ENCODE measurements at places on chromosomes 7 and 10. TPM values are rescaled to one million over a fixed set of nuclear protein-coding genes. Genes with fewer than 3 reads are reported as not detected.

DNA sequence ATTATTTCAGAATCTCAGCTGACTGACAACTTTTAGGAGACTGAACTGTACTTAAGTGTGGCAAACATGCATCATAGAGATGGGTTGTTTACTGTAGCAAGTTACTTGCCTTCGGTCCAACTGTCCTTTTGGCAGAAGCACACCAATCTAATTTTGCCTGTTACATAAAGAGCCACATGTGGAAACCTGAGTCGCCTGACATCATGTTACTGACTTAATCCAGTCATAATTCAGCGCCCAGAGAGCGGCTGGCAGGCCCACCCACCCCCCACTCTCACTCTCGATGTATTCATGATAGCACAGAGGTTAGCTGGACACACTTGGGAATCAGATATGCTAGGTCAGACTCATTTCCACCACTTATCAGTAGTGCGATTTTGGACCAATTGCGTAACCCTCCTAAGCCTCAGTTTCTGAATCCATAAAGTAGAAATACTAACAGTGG is 57.3 kb upstream of the CAPZA2 start:
- no peaks in the 10 kb centered on the region for H3K27me3 ChIP-seq
- no peaks in the 10 kb centered on the region for H3K36me3 ChIP-seq
- no peaks in the 10 kb centered on the region for H3K4me1 ChIP-seq
- no peak overlapping the region for H3K4me3 ChIP-seq

GRCh38 chr7:17994079-17994850 is 33.4 kb downstream of the PRPS1L1 start:
- DNase-seq = no peak
- H3K4me3 ChIP-seq = no peak overlapping the region
- H3K27me3 ChIP-seq = no peaks in the 10 kb centered on the region
- H3K27ac ChIP-seq = no peak overlapping the region

Gene ACTL6B
- not detected for total RNA-seq

DNA sequence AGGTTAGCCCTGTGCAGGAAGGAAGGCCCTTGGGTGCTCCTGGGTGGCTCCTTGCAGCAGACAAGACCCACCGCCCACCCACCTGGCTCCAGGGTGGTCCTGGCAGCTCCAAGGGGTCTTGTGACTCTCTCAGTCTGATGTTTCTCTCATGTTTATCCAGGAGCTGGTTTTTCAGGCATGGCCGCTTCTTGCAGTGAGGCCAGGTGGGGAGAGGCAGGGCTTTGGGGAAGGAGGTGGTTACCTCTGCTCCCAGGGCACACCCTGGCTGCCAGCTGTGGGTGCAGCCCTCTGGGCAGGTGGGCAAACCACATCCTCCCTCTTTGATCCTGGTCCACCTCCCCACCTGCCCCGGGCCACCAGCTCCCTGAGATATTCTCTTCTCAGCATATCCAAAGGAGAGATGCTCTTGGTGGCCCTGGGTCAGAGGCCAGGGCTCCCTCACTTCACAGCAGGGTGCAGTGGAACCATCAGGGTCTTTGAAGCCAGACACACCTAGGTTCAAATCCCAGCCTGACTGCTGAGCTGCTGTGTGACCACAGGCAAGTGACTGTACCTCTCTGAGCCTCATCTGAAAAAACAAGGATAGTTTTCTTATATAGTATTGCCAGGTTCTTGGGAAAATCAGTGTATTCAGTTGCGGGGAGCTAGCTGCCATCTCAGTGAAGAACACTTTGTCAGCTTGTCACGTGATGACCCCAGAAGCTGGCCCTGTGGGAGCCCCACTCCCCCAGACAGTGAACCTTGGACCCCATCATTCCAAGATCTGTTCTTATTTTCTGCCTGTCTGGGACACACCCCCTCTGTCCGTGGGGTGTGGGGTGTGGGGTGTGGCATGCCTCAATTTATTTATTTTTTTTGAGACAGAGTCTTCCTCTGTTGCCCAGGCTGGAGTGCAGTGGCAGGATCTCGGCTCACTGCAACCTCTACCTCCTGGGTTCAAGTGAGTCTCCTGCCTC is 11.5 kb downstream of the GTF2IRD1 start:
- no peaks in the 10 kb centered on the region for H3K27me3 ChIP-seq
- H3K4me1 ChIP-seq = no peaks in the 10 kb centered on the region
- H3K36me3 ChIP-seq = no peaks in the 10 kb centered on the region
- H3K4me3 ChIP-seq = no peak overlapping the region
- H3K27ac ChIP-seq = no peak overlapping the region

DNA sequence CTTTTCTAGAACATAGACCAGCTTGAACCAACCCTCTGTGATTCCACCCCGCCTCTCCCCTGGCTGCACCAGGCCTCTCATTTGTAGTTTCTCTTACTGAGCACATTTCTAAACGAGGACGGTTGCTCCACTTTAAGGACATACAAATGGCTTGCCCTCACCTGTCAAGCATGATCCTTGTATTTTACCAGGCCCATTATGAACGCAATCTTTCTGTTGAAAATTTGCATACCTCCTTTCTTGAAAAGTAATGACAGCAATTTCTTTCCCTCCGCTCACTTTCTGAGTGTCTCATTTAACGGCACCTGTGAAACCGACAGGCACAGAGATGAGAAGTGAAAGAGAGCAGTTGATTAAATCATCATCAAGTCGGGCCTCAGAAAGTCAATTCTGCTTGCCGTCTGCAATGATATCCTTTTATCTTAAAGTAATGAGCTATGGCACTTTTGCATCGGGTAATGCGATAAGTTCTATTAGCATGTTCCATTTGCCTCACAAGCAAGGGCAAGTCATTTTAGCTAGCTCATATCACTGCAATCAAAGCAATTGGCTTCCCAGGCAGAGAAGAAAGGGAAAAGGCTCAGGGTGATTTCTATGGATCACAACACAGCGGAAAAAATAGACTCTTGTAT is 705.6 kb upstream of the GALNT17 start:
- no peaks in the 10 kb centered on the region for H3K4me1 ChIP-seq
- DNase-seq = no peak
- no peaks in the 10 kb centered on the region for H3K27me3 ChIP-seq
- no peak overlapping the region for H3K27ac ChIP-seq
- no peaks in the 10 kb centered on the region for H3K36me3 ChIP-seq
- H3K4me3 ChIP-seq = no peak overlapping the region

DNA sequence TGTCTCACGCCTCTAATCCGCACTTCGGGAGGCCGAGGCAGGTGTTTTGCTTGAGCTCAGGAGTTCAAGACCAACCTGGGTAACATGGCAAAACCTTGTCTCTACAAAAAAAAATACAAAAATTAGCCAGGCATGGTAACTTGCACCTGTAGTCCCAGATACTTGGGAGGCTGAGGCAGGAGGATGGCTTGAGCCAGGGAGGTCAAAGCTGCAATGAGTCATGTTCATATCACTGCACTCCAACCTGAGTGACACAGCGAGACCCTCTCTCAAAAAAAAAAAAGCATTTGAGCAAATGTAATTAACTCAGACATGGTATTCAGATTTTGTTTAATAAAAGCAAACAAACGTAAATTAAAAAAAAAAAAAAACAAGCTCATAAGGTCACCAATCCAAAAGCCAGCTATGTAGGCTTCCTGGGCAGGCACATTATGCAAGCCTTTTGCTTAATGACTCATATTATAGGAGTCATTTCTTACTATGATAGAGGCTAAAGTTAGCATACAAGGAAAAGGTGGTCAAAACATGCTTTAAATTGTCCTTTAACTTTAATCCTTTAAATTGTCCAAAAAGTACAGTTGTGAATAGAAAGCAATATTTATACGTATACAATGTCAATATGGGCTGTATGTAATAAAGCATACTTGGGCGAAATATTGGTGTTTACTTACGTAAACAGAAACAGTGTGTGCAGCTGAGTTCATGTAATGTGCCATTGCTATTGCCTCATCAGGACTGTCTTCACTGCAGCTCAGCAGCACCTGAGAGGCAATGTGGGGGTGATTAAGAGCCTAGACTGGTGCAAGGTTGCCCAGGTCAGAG is 13.0 kb downstream of the AKR1D1 start:
- no peak overlapping the region for H3K4me3 ChIP-seq
- no peak overlapping the region for H3K27ac ChIP-seq
- no peaks in the 10 kb centered on the region for H3K27me3 ChIP-seq
- H3K36me3 ChIP-seq = no peaks in the 10 kb centered on the region

- no peaks in the 10 kb centered on the region for H3K36me3 ChIP-seq
- H3K4me1 ChIP-seq = peaks cover 19% of the 10 kb centered on the region
- H3K27me3 ChIP-seq = no peaks in the 10 kb centered on the region
- no peak overlapping the region for H3K4me3 ChIP-seq
- DNase-seq = no peak
Observed at GRCh38 chr7:22563621-22564241, 63.7 kb upstream of the STEAP1B start.

Gene DNA2
- 5.2 TPM for total RNA-seq

GRCh38 chr7:31892099-31892829 is 177.9 kb downstream of the PDE1C start:
- H3K4me3 ChIP-seq = no peak overlapping the region
- no peak for DNase-seq
- H3K27me3 ChIP-seq = no peaks in the 10 kb centered on the region
- H3K4me1 ChIP-seq = no peaks in the 10 kb centered on the region

GRCh38 chr7:134795231-134795630 is 15.8 kb downstream of the CALD1 start:
- H3K36me3 ChIP-seq = no peaks in the 10 kb centered on the region
- no peak for DNase-seq
- H3K4me3 ChIP-seq = no peak overlapping the region
- H3K27me3 ChIP-seq = no peaks in the 10 kb centered on the region
- H3K27ac ChIP-seq = no peak overlapping the region
- no peaks in the 10 kb centered on the region for H3K4me1 ChIP-seq

GRCh38 chr7:118087126-118087525 is 96.8 kb upstream of the LSM8 start:
- H3K4me3 ChIP-seq = no peak overlapping the region
- no peaks in the 10 kb centered on the region for H3K27me3 ChIP-seq
- no peak overlapping the region for H3K27ac ChIP-seq
- no peak for DNase-seq
- H3K4me1 ChIP-seq = no peaks in the 10 kb centered on the region
- H3K36me3 ChIP-seq = no peaks in the 10 kb centered on the region

GRCh38 chr10:100894033-100894432 is 18.7 kb upstream of the SLF2 start:
- H3K4me1 ChIP-seq = no peaks in the 10 kb centered on the region
- H3K36me3 ChIP-seq = no peaks in the 10 kb centered on the region
- H3K27ac ChIP-seq = no peak overlapping the region
- no peak overlapping the region for H3K4me3 ChIP-seq
- H3K27me3 ChIP-seq = no peaks in the 10 kb centered on the region

- DNase-seq = no peak
- no peaks in the 10 kb centered on the region for H3K4me1 ChIP-seq
- no peaks in the 10 kb centered on the region for H3K27me3 ChIP-seq
- no peaks in the 10 kb centered on the region for H3K36me3 ChIP-seq
Observed at GRCh38 chr7:52689912-52690311, 345.5 kb upstream of the POM121L12 start.

- no peaks in the 10 kb centered on the region for H3K4me1 ChIP-seq
- no peak for DNase-seq
- no peaks in the 10 kb centered on the region for H3K36me3 ChIP-seq
- no peaks in the 10 kb centered on the region for H3K27me3 ChIP-seq
Observed at GRCh38 chr10:58981846-58982245, 194.6 kb upstream of the PHYHIPL start.

Gene ASZ1
- not detected for total RNA-seq

Gene ZPBP
- not detected for total RNA-seq

DNA sequence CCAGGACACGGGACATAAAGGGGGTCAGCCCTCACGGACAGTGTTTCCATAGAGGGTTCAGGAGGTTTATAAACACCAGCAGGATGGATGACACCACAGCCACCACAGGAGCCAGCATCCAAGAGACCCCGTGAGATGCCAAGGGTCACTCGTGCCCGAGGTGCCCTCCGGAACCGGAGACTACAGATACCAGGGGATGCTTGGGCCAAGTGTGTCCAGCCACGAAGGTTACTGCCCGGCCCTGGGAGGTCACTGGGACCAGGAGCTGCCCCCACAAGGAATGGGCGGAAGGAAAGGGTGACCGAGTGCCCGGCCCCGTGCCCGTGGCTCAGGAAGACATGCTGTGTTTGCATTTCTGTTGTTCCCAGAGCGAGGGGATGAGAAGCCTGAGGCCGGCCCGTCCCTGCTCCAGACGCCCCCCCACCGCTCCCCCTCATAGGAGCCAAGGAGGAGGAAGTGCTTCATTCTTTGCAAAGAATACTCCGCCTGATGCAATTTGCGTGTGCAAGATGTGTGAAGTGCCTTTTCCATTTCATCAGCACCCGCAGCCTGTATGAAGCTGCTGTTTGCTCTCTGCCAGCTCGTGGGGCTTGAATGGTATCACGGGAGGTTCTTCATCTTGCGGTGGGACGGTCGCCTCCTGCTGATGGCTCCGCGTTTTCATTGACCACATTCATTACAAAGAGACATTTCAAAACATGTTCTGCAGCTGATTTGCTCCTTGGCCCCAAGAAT is 176.4 kb downstream of the ELFN1 start:
- H3K36me3 ChIP-seq = no peaks in the 10 kb centered on the region
- no peak overlapping the region for H3K27ac ChIP-seq
- no peak overlapping the region for H3K4me3 ChIP-seq

GRCh38 chr7:25964483-25964991 is 187.5 kb upstream of the NFE2L3 start:
- H3K36me3 ChIP-seq = no peaks in the 10 kb centered on the region
- no peak for DNase-seq
- no peak overlapping the region for H3K4me3 ChIP-seq
- no peak overlapping the region for H3K27ac ChIP-seq

DNA sequence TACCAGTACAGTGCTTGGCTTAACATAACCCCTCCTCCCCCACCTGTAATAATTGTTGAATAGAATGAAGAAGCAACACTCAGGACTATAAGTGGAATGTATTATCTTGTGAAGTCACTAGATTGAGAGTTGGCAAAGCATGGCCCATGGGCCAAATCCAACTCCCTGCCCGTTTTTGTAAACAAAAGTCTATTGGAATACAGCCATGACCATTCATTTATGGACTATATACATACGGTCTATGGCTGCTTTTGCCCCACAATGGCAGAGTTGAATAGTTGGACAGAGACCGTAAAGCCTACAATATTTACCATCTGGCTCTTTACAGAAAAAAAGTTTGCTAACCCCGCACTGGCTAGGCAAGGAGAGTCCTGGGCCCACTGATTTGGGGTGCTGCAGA is 48.1 kb upstream of the CYCS start:
- H3K36me3 ChIP-seq = no peaks in the 10 kb centered on the region
- no peak overlapping the region for H3K27ac ChIP-seq
- no peak for DNase-seq
- no peaks in the 10 kb centered on the region for H3K4me1 ChIP-seq
- no peak overlapping the region for H3K4me3 ChIP-seq

GRCh38 chr7:156662277-156662676 is 21.7 kb downstream of the RNF32 start:
- H3K36me3 ChIP-seq = no peaks in the 10 kb centered on the region
- H3K4me3 ChIP-seq = no peak overlapping the region
- no peak for DNase-seq
- no peak overlapping the region for H3K27ac ChIP-seq
- no peaks in the 10 kb centered on the region for H3K4me1 ChIP-seq

- no peak for DNase-seq
- no peaks in the 10 kb centered on the region for H3K36me3 ChIP-seq
- H3K4me3 ChIP-seq = no peak overlapping the region
Observed at GRCh38 chr10:69311309-69311708, 33.0 kb downstream of the HK1 start.

Gene LBX1
- not detected for total RNA-seq

Gene HMX2
- total RNA-seq = not detected
